Neuronal stem cell (in vitro differentiated cells): ENCODE measurements at places on chromosomes 13 and 19.
A peak's percentile ranks its signal among the peaks of the same experiment; 100 is the strongest.

DNA sequence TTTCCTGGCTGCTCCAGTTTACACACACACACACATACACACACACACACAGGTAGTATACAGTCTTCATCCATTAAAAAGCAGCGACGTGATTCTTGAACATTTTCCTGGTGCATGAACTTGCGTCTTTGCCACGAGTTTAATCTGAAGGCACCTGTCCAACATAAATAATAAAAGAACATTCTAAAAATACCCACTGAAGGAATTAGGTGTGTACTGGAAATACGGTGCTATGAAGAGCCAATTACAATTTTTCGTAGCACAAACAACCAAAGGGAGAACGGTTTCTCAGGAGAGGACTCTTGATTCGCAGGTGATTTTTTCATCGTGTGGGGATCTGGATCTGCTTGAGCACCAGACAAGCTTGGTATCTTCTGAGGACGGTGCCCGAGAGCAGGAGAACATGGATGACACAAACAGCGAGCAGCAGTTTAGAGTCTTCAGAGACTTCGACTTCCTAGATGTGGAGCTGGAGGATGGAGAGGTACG is 61.2 kb downstream of the ZAR1L start:
- no peak for DNase-seq

GRCh38 chr13:102195566-102196462 is 206.0 kb downstream of the FGF14 start:
- DNase-seq = no peak

DNA sequence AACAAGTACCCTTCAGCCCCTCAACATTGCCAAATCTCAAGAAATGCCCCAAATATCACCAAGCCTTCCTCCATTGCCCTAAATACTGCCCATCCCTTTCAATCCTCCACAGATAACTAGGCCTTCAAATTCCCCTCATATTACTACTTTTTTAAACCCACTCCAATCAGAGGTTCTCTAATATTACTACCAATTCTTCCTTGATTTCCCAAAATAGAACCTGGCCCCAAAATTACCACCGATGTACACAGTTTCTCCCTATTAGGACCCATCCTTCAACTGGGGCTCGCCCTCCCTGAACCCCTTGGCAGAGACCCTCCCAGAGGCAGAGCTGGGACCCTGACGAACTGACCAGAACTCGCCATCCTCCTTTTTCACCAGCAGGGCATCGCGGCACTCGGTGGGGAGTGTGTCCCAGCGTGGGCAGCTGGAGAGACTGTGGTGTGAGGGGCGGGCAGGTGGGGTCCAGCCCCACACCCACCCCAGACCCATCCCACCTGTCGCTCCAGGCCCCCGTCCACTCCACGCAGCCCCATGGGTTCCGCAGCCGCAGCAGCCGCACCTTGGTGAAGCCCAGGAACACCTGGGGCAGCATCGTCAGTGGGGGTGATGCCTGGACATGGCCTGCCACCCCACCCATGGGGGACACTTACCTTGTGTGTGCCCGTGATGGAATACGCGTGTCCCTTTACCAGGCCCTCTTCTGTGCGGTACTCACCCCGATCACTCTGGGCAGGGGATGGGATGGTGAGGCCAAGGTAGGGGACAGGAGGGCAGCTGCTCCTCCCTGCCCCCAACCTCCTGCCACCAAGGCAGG is 6.1 kb downstream of the CAPN12 start:
- DNase-seq = no peak

GRCh38 chr13:99806671-99807070 is 164.9 kb downstream of the ZIC5 start:
- DNase-seq = no peak

GRCh38 chr19:7547159-7547558 is 11.6 kb downstream of the PNPLA6 start:
- DNase-seq = no peak

DNA sequence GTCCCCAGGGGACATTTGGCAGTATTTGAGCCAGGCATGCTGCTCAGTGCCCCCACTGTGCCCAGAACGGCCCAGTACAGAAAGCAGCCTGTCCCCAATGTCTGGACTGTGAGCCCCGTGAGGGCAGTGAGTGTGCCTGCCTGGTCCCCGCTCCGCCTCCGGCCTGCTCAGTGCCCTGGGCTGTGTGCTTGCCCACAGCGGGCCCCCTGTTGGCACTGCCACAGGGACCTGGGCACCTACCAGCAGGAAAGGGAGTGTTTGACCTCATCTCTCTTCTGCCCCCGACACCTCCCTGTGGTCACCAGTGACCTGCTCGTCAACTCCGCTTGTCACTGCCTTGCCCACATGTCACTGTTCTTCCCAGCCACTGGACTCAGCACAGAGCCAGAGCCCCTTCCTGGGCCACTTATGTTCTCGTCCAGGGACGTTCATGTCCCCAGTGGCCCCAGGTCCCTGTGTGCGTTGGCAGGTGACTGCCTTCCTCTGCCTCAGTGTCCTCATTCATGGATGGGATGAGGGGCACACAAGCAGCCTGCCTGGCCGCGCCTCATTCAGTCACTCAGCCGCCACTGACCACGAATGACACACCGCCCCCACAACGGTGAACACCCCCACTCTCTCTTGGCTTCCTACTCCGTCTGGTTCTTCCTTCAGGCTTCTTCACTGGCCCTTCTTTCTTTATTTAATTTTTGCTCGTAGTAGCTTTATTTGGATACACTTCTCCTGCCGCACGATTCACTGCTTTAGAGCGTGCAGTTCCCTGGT is 2.8 kb downstream of the FZR1 start:
- DNase-seq = no peak

GRCh38 chr13:108427355-108427754 is 157.8 kb downstream of the TNFSF13B start:
- DNase-seq = no peak

- no peak for DNase-seq
Measured at GRCh38 chr19:10268071-10268470, 2.8 kb upstream of the ICAM1 start.

DNA sequence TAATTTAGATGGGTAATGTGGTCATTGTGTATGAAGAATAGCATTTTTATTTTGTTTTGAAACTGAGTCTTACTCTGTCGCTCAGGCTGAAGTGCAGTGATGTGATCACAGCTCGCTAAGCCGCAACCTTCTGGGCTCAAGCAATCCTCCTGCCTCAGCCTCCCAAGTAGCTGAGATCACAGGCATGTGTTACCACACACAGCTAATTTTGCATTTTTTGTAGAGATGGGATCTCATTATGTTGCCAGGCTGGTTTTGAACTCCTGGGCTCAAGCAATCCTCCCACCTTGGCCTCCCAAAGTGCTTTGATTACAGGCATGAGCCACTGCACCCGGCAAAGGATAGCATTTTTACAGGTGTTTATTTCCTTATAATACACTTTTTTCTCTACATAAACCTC is 36.6 kb downstream of the SERTM1 start:
- DNase-seq = no peak

DNA sequence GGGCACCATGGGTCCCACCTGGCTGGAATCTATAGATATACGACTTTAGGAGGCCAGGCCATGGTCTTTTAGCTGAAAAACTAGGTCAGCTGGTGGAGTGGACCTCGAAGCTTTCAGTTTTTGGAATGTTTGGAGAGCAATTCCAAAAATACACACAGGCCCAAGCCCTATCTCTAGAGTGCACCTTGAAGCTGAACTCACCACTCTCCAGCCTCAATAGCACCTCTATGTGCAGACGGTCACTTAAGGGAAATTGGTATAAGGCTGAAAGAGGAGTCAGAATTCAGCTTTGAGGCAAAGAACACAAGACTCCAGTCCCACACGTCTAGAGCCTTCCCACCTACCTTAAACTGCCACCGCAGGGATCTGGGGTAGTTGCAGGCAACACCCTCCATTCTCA is 56.4 kb upstream of the KATNAL1 start:
- DNase-seq = no peak

DNA sequence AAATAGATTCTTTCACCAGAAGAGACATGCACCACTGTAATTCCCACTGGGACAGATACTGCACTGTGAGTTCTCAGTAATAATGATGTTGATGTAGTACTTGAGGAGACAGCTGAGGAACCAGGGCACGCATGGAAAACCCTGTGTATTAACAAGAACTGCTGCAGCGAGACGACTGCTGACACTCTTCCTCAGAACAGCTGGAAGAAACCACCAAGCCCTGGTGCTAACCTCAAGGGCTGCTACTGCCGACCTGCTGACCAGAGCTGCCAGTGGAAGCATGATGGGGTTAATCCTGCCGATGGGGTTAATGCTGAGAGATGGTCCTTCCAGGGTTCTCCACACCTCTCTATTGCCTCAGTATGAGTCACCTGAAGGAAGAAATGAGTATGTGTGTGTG is 45.6 kb downstream of the EDNRB start:
- no peak for DNase-seq

DNA sequence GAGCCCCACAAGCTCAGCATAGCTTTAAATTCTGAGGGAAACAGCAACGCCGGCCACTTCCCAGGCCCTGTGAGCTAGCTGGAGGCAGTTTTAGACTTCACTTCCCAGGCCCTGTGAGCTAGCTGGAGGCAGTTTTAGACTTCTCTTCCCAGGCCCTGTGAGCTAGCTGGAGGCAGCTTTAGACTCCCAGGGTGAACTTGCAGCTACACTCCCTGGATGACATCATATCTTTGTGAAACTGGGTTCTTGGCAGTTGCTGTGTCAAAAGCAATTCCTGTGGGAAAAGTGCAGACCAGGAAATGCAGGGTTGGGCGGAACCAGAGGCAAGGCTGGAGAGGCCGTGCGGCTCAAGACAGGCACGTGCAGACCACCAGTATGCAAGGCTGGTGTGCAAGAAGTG is 12.7 kb downstream of the SOX1 start:
- no peak for DNase-seq

DNA sequence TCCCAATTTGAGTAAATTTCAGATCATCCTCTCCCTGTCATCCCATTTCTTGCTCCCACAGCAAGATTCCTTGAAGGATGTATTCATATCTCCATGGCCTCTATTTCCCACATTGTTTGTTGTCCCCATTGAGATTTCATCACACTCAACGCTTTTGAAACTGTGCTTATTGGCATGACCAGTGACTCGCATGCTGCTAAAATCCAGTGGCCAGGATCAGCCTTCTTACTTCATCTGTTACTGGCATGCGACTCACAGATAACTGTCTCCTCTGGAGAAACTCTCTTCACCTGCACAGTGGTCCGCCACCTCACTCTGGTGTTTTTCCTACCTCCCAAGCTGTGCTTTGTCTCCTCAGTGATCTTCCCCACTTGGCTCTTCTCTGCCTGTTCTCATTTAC is 95.8 kb downstream of the WASF3 start:
- DNase-seq = no peak

- no peak for DNase-seq
Measured at GRCh38 chr13:83386609-83387008, 495.7 kb downstream of the SLITRK1 start.

DNA sequence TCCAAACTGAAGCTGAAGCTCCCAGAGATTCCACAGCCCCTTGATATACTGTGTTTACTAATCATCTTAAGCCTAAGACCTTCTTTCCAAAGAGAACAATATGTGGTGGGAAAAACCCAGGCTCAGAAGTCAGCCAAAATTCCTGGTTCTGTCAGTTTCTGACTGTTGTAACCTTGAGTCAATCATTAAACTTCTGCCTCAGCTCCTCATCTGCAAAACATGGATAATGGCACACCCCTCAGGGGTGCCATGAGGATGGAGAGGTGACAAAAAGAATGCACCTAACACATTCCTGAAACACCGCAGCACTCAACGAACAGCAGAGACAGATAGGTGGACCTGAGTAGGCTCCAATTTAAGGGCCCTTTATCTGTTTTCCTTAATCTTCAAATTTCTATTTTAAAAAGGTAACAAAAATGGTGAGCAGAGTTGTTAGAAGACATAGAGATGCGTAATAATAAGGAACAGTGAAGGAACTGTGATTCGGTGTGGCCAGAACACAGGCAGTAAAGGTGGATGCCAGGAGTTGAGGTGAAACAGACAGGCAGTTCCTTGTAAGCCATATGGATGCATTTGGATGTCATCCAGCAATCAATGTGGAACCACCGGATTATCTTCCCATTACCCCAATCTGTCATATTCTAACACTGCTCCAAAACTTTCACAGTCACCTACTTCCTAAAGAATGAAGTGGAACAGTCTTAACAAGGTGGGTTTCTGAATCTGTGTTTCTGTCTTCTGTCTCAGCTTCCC is 56.6 kb upstream of the DOCK9 start:
- no peak for DNase-seq

DNA sequence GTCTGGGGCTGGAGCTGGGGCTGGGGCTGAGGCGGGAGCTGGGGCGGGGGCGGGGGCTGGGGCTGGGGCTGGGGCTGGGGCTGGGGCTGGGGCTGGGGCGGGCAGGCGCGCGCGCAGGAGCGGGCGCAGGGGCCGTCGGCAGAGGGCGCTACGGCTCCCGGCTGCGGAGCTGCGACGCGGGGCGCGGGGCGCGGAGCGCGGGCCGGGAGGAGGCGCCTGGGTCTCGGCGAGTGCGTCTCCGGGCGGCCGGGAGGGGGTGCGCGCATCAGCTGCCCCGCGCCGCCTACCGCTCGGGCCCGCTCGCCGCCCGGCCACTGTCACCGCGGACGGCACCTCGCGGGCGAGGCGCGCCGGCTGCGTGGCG is 422 bp upstream of the MTUS2 start:
- DNase-seq = peak; percentile 78

GRCh38 chr13:20001366-20002190 is 43.1 kb downstream of the ZMYM2 start:
- DNase-seq = no peak

- DNase-seq = no peak
Measured at GRCh38 chr13:113140677-113141600, 17.5 kb upstream of the PROZ start.

DNA sequence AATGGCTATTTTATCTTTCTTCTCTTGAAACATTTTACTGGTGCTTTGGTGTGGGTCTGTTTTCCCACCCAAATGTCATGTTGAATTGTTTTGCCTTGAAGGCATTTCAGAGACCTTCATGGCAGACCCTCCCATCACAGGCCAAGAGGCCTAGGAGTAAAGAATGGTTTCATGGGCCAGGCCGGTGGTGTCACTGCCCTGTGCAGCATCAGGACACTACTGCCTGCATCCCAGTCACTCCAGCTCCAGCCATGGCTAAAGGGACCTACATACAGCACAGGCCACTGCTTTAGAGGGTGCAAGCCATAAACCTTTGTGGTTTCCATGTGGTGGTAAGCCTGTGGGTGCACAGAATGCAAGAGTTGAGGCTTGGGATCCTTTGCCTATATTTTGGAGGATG is 326.9 kb downstream of the SLITRK5 start:
- DNase-seq = no peak
